ENCODE measurements at places on chromosomes 2 and 18.
A peak's percentile ranks its signal among the peaks of the same experiment; 100 is the strongest.

DNA sequence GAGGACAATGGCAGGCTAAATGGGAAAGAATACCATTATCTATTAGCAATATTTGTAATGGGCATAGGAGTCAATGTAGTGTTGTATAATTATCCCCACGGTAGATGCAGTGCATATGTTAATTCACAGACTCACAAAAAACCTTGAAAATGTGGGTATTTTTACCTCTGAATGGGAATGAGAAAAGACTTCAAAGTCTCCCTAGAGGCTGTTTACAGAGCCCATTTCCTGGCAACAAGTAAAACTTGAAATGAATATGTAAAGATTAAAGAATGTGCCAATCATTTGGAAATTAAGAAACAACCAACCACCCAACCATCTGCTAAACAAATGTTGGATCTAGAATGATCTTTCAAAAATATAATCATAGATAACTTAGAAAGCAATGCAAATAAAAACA, 27.1 kb downstream of the TRPM8 start:
- no peak for DNase-seq

GRCh38 chr2:236309669-236310029, 45.4 kb upstream of the ASB18 start:
- no peak for DNase-seq

DNA sequence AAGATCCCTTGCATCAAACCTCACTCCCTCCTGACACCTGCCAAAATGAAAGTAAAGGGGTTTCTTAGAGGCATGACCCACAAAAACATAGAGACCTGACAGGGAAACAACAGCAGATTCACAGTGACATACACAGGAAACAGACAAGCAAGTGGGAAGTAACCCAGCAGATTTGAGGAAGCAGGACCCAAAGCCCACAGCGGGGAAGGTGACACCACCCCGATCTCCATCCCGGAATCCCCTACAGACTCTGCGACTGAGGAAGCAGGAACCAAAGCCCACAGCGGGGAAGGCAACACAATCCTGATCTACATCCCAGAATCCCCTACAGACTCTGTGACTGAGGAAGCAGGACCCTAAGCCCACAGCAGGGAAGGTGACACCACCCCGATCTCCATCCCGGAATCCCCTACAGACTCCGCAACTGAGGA, 21.6 kb downstream of the CIB4 start:
- peak; percentile 47 for DNase-seq

GRCh38 chr2:94966689-94967088, 58.8 kb upstream of the MAL start:
- no peak for DNase-seq

DNA sequence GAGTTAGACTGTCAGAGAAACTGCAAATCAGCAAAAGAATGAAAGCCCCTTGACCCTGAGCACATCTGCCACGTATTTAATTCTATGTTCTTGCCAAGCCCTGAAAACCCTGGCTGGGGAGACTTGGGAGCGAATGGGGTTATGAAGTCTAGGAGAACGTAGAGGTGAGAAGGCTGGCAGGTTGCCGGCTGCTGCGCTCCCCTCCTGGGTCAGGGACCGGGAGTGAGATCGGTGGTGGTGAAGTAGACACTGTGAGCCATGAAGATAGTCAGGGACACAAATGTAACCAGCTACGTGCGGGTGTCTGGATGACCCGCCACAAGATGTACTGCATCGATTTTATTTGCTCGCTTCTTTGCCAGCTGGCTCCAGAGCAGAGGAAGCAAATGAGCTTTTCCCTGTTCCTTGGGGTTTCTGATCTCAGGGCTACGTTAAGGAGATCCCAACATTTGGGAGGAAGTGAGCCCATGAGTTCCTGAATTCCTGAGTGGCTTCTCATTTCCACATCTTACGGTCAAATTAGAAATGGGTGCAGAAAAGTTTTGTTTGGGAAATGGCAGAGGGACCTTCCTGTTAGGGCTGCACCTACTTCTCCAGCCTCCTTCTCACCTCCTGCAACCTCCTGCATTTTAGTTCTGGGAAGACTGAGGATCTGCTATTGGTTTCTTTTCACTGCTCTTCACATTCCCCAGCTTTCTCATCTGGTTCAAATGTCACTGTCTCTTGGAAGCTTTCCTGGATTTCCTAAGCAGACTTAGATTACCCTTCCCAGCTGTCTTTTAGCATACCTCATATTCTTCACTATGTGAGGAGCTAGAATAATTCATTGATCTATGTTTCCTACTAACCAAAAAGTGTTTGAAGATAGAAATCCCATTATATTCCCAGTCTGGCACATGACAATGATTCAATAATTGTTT, 360.6 kb downstream of the ZNF521 start:
- no peak for DNase-seq

GRCh38 chr2:221775096-221775495, 203.0 kb upstream of the EPHA4 start:
- no peak for DNase-seq

- DNase-seq = no peak
Measured at GRCh38 chr2:189153619-189154018, 25.9 kb downstream of the COL5A2 start.

GRCh38 chr18:54019641-54020040, 204.8 kb downstream of the MBD2 start:
- DNase-seq = no peak

GRCh38 chr2:239022437-239023260, 174.8 kb downstream of the TWIST2 start:
- no peak for DNase-seq

GRCh38 chr2:191516260-191516659, 161.7 kb upstream of the NABP1 start:
- no peak for DNase-seq

DNA sequence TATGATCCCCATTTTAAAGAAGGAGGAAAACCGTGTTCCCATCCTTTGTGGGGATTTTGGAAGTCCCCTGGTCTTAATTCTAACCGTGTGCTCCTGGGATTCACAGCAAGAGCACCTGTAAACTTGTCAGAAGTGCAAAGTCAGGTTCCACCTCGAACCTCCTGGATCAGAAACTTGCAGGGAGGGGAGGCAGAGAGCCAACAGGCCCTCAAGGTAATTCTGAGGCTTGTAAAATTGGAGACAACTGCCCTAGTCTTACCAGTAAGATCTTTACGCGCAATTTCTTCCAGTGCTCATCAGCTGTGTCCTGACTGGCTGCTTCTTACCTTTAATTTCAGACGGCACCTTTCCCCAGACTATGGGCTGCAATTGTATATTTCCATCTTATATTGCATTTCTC, 113.3 kb upstream of the SEC11C start:
- DNase-seq = no peak

DNA sequence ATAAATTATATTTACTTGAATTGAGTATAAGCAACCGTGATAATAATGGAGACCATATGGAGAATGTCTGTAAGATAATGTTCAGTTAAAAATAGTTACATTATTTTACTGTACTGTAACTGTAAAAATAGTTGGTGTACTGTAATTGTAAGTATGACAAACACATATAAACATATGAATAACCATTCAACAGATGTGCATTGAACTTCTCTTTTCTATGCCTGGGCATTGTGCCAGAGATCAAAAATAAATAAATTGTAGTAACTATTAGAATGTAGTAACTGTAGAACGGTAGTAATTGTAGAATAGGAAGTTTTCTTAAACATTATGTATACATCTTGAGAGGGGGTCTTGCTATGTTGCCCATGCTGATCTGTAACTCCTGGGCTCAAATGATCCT, 287.4 kb upstream of the EPAS1 start:
- no peak for DNase-seq

DNA sequence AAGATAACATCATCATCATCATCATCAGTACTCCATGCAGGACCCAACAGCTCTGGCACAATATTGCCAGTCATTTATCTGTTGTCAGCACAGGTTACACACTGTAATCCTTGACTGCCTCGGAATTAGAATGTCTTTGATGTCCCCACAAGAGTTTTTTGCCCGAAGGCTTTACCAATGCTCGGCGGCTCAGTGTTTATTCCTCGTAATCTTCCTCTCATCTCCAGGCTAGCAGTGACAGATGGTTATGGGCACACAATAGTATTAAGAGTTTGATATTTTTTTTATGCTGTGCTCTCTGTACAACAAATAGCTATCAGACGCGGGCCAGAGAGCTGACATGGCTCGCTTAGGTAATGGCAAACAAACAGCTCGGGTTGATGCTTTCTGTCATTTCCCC, 515.2 kb downstream of the ZEB2 start:
- no peak for DNase-seq

GRCh38 chr18:21458310-21458709, 142.2 kb downstream of the ESCO1 start:
- no peak for DNase-seq

GRCh38 chr2:86226070-86226469, 26.8 kb downstream of the MRPL35 start:
- DNase-seq = peak; percentile 45

- no peak for DNase-seq
Measured at GRCh38 chr2:72415241-72415661, 267.6 kb upstream of the CYP26B1 start.

GRCh38 chr18:46915800-46916550, 1.3 kb downstream of the PIAS2 start:
- DNase-seq = no peak

DNA sequence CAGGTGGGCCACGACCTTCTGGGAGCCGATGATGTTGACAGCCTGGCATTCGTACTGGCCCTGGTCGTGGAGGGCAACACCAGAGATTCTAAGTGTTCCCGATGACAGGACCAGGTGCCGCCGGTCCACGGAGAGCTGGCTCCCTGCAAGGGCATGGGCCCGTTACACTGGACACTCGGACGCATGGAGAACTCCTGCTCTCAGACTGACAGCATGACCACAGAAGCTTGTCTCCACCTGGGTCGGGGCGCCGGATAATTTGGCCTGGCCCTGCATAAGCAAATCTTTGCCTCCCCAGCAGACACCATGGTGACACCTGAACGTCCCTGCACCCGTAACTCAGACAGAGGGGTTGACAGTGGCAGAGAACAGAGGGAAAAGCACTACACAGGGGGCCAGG, 80.7 kb downstream of the PXDN start:
- DNase-seq = no peak

DNA sequence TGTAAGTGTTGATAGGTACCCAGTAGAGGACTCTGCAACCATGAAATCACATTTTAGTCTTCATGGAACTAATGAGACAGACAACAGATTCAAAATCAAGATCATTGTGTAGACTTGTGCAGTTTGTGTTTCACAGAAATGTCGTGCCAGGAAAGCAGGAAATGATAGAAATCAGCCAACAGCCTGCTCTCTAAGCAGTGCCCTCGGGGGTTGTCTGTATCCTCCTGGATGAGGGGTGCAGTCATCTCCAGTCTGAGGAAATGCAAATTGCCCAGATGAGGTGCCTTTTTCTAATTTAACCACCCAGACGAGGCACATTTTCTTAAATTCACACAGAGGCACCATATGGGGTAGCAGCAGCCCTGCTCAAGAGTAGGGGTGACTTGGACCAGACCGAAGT, 663.1 kb downstream of the XIRP2 start:
- DNase-seq = no peak

- DNase-seq = no peak
Measured at GRCh38 chr2:238123218-238123971, 15.1 kb upstream of the KLHL30 start.

DNA sequence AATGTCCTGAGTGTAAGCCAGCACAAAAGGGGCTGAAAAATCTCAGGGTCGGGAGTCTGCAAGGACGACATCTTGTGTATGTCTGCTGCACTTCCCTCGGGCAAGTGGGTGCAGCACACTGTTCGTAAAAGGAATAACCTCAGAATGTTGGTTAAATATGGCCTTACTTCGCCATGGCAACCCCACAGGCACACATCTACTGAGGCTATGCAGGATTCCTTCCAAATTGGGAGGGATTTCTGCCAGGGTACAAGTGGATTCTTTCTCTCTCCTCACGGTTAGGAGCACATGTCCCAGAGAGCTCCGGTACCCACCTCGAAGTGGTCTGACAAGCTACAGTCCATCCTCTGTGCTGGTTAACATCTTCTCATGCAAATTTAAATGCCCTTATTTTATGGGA, 277.7 kb upstream of the PXDN start:
- no peak for DNase-seq

DNA sequence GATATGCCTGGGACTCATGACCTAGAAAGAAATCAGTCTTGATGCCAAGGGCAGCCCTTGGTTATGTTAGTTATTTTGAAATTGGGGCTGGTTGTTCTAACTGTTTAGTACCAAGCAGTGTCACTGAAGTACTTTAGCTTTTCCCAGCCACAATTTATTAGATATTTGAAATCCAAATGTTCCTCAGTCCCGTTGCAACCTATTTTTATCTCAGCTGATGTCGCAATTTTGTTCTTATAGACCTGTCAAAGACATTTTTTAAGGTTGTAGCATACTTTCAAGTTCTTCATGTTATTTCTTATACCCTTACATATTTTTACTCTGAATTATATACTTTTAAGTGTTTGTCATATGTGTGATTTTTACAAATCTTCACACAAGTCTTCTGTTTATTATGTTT, 100.1 kb downstream of the LRP1B start:
- DNase-seq = no peak
